ENCODE measurements at places on chromosomes 7 and 10. TPM values are rescaled to one million over a fixed set of nuclear protein-coding genes. Genes with fewer than 3 reads are reported as not detected.

DNA sequence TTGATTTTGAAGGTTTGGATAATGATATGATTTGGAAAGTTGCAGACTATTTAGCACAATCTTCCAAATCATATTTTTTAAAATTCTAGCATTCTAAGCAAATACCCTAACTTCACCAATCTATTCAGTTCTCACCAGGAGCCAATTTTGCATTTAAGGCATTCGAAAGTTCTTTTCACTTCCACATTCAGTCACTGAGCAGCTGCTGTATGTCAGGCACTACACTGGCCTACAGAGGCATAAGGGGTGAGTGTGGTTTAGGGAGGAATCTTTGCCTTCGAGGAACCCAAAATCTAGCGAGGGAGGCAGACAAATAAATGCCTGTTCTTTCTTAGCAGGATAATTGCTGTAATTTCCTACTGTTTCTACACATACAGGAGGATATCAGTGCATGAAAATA is 10.7 kb upstream of the UCN3 start:
- DNase-seq = no peak

DNA sequence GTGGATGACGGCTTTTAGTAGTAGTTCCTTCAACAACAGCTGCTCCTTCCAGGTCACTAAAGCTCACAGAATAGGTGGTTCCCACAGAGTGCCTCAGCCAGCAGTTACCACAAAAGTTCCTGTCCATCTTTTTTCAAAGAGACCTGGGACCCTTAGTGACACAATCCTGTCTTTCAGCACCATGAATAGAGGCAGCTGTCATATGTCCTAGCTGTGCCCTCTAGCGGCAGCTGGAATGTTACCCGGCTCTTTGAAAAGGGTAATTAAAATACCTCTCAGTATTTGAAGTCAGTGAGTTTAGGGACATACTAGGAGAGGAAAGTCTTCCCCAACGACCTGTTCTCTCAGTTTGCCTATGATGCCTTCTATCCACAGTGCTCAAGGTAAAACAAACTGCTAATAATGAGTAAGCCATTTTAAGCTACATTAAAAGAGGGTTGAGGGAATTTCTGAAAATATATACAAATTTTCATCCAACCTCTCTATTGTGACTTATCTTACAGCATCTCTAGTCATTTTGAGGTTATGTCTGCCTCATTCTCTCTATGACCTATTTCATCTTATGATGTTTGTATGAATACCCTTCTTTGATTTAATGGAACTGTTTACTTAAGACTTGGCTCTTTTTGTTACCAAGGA is 290.8 kb downstream of the NXPH1 start:
- no peak for DNase-seq

- no peak for DNase-seq
These were observed 34.7 kb upstream of the MKLN1 start for GRCh38 chr7:131293018-131293417.

DNA sequence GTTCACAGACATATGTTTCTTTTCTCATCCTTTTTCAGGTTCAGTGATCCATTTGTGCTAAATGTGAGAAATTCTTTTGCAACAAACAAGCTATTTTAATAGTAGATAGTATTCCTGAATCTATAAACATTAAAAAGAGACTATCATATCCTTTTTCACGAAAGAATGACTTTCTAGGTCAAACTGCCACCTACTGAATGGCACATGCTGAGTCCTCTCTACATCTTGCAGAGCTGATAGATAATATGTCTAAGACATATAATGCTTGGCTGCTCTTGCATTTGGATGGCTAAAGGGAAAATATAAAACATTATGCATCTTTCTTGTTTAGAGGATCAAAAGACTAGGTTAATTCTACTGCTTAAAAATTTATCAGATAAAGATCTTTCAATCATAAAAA is 114.1 kb upstream of the SLC26A5 start:
- no peak for DNase-seq

- DNase-seq = no peak
These were observed 61.1 kb upstream of the EXOC4 start for GRCh38 chr7:133191787-133192186.

GRCh38 chr7:51299391-51300133 is 17.0 kb downstream of the COBL start:
- no peak for DNase-seq

DNA sequence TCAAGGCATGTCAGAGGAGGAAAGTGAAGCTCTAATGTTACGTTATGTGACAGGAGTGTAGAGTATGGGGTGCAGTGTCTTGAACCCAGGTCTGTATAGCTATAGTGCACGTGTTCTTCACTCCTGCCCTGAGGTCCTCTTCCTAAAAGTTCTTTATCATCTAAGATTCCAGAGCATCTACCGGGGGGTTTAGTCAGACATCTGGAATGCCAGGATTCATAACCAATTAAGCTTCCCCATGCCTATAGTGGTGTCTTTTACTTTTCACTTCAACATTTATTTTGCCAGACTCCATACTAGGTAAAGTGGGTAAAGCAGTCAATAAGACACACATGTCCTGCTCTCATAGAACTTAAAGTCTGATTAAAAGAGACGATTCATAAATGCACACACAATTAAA is 22.4 kb downstream of the PPP1R3C start:
- DNase-seq = no peak

- DNase-seq = no peak
These were observed 6.0 kb upstream of the LMBR1 start for GRCh38 chr7:156898938-156899337.

GRCh38 chr10:18497806-18498369 is 153.5 kb downstream of the NSUN6 start:
- DNase-seq = no peak

- DNase-seq = peak; percentile 75
These were observed 2.0 kb upstream of the TNRC18 start for GRCh38 chr7:5425507-5426225.

GRCh38 chr10:14056610-14057332 is 274.0 kb downstream of the FRMD4A start:
- no peak for DNase-seq

GRCh38 chr7:133690740-133691139 is 436.4 kb upstream of the LRGUK start:
- no peak for DNase-seq

DNA sequence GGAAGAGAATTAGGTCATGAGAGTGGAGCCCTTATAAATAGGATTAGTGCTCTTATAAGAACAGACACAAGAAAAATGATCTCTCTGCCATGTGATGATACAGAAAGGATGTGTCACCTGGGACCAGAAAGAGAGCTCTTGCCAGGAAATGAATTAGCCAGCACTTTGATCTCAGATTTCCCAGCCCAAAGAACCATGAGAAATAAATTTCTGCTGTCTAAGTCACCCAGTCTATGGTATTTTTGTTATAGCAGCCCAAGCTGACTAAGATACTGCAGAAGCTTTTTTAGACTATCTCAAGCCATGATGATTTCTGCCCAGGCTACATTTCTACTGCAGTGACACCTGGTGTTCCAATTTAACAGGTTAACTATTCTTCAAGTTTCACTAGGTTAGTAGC is 84.8 kb downstream of the RSU1 start:
- DNase-seq = no peak

DNA sequence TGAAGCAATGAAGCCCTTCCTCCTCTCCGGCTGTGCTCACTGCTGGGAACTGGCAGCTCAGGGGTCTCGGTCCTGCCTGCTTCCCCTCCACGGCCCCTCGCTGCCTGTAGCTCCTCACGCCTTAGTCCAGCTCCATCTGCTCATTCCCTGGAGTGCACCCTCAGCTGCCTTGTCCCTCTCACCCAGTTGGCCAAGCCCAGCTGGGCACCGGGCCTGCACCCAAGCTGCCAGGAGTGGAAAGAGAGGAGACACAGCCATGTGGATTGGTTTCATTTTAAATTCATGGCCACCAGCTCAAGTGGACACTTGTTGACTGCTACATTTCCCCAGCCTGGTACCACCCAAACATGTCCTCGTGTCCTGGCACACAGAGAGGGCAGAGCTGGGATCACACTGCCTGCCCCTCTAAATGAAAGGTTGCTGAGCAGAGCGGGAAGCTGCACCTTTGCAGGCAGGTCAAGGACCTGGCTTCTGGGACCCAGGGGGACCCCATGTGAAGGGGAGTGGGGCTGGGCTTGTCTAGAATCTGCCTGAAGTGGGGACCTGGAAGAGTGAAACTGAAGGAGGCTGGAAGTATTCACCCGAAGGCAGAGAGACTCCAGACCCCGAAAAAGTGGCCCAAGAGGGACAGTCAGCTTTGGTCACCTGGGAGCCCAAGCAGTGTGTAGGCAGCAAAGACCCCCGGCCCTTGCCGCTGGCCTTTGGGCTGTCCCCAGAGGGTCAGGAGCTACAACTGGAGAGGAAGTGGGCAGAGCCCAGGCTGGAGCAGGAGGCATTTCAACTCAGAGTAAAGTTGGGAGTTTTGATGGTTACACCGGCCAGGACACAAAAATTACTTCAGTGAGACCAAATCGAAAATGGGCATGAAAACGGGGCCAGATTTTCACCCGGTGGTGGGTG is 15.0 kb upstream of the BNIP3 start:
- DNase-seq = peak; percentile 69

- DNase-seq = no peak
These were observed 67.0 kb upstream of the PRLHR start for GRCh38 chr10:118662228-118663035.

DNA sequence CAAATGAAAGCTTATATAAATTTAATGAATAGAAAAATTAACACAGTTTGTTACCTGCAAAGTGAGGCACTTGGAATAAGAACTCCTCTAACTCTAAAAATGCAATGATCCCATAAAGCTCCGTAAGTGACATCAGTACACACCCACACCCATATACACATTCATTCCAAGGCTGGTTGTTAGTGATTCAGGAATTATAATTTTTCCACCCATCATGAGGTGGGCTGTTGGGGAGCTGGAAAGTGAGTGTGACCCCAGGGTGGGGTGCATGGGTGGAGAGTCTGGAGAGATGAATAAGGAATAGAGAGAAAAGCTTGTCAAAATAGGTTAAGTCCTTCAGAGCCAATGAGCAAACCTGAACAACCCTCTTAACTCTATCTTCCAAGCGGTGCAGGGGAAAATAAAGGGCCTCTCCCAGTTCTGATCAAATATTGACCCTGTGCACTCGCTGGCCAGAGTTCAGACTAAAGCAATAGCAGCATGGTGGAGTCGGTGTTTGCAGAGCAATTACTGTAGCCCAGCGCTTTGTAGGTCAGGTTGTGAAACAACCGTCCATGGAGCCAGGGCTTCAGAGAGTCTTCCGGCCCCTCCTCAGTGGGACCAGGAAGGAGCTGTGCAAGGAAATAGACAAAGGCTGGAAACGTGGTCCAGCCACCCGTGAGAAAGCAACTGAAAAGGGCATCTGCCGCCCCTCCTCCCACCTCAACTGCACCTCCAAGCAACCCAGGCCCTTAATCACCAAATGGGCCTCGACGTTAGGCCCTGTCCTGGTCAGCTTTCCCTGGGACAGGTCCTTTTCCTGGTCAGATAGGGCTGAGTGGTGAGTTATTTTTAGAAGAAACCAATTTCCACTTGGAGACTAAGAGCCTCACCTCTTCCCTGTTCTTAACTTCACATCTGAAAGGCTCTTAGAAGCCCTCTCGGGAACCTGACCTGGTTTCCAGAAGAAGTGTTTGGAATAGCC is 61.2 kb downstream of the SH3PXD2A start:
- peak; percentile 75 for DNase-seq

- DNase-seq = peak; percentile 72
These were observed 701 bp upstream of the CUL1 start for GRCh38 chr7:148698007-148698396.

- no peak for DNase-seq
These were observed 18.8 kb downstream of the SORBS1 start for GRCh38 chr10:95542330-95542729.

DNA sequence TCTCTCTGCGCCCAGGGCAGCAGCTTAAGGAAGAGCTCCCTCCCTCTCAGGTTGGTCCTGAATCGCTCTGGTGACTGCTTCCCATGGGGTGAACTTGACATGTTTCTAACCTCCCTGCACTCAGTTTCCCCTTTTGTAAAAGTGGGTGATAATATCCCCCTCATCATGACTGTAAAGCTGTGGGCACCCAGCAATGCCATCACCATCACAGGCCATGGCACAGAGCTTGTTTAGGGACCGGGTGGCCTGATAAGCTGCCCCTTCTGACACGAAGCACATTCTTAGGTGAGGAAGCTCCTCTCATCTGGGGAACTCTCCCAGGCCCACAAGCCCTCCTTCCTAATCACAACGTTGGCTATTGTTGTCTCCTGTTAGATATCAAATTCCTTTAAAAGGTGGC is 972.8 kb upstream of the ZNF722 start:
- DNase-seq = no peak

GRCh38 chr10:99399664-99400063 is 30.8 kb downstream of the GOT1 start:
- no peak for DNase-seq

DNA sequence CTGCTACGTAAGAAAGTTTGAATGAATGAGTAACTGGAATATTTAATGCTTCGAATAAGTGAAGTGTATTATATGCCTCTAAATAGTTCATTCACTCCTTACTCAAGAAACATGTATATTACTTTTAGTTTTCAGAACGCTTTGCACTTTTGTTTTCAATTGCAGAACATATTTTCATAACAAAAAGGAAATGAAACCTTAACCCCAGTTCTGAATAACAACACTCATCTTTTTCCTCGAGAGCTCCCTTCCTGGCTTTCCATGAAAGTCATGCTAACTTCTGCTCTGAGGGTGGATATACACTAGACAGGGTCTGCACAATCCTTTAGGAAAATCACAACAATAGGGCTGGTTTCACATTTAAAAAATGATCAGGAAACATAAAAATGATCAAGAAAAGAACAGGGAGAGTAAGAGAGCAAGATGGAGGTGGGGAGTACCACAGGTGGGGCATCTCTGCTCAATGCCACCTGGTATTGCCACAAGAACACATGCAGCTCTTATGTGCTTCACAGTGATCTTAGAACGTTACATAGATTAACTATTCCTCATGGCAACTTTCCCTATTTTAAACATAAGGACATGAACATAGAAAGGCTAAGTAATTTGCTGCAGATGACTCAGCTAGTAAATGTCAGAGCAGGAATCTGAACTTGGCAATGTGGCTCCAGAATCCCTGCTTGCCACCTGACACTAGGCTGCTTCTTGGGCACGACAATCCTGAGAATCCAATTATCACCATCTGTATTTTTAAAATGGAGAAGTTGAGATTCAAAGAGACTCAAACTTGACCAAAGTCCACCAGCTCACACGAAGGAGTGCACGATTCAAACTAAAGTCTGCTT is 219.5 kb upstream of the AOAH start:
- no peak for DNase-seq

DNA sequence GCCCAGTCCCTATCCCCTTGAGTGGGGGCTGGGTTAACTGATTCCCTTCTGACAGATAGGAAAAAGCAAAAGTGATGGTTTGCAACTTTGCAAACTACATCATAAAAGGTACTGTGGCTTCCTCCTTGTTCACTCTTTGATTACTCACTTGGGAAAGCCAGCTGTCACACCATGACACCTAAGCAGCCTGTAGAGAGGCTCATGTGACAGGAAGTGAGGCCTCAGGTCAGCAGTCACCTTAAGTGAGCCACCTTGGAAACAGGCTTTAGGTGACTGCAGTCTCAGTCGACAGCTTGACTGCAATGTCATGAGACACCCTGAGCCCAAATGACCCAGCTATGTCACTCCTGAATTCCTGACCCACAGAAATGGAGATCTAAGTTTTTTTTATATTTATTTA is 4.3 kb upstream of the CHCHD2 start:
- DNase-seq = no peak

ITGB8 gene
- 0.59 TPM for total RNA-seq

TRIM74 gene
- 0.88 TPM for total RNA-seq

OPN4 gene
- total RNA-seq = not detected

HOXA1 gene
- total RNA-seq = not detected

TACR2 gene
- not detected for total RNA-seq

NUTM2A gene
- 1.1 TPM for total RNA-seq

TNS3 gene
- total RNA-seq = 95.0 TPM

TCERG1L gene
- not detected for total RNA-seq
